Dorsolateral prefrontal cortex (tissue), 122 donors: ENCODE measurements at places on chromosomes 6 and 20.

DNA sequence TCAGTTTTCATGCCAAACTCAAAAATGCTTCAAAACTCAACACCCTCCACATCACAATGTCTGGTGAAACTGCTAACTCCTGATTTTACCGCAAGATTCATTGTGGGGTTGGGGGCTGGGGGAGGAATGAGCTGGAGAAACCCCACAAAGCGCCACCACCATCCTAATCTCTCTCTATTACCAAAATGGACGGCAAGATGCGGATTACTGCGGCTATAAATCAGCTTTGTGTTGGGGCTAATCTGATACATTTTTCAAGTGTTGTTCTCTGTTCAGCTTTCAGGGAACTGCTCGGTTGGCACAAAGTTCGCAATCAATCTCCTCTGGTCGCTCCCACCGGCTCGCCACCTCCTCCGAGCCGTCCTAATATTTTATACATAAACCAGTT, 83.7 kb downstream of the TMEM242 start:
- DNase-seq = no peak

DNA sequence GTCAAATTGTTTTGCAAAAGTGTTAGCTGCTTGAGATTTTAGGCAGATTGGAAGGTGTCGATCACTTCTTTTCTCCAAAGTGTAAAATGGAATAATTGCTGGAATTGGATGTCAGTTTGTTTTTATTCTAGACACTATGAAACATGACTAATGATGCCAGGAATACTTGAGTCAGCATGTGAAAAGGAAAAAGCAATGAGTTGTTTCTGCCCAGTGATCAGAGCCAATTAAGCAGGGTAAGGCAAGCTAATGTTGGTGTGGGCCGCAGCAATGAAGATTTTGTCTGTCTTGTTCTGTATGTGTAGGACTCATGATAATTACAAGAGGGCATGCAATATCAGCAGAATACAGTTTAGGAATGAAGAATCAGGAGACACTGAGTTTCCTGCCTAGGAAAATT, 110.3 kb downstream of the CARMIL1 start:
- no peak for DNase-seq

DNA sequence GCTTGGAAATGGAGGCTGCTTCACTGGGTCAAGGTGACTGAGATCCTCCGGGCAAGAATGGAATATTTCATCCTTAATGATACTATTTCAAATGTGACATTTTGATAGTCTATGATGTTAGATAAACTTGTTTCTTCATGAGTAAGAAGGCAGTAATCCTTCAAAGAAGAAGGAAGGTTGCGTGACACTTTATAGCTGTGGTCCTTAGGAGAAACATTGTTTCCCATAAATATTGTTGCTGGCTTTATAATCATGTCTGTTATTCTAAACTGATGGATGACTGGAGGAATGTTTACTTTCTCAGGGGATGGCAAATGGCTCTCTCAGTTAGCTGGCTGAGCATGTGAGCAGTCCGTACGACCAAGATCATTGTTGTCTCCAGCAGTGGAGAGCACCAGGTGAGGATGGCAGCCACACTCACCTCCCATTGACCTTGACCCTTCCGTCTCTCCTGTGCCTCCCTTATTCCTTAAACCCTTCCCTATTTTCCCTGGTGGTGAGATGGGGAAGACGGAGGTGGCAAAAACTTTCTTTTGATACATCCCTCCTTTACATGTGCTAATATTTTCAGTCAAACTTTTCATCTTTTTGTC, 171.2 kb upstream of the OLIG3 start:
- no peak for DNase-seq

DNA sequence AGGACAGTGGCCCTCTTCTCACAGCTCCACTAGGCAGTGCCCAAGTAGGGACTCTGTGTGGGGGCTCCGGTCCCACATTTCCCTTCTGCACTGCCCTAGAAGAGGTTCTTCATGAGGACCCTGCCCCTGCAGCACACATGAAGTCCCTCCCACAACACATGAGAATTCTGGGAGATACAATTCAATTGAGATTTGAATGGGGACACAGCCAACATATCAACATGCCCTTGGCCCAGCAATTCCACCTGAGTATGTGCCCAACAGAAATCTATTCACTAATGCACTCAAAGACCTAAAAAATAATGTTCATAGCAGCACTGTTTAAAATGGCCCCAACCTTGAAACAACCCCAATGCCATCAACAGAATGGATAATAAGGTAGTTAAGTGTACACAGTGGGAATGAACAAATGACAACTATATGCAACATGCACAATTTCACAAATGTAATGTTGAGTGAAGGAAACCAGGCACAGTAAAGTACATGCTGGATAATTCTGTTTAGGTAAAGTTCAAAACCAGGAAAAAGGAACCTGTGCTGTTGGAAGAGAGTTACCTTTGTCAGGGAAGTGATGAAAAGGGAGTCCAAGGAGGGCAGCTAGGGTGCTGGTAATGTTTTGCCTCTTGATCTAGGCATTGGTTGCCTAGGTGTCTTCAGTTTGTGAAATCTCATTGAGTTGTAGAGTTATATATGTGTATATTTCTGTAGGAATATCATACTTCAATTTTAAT, 16.1 kb downstream of the ISM1 start:
- DNase-seq = no peak

DNA sequence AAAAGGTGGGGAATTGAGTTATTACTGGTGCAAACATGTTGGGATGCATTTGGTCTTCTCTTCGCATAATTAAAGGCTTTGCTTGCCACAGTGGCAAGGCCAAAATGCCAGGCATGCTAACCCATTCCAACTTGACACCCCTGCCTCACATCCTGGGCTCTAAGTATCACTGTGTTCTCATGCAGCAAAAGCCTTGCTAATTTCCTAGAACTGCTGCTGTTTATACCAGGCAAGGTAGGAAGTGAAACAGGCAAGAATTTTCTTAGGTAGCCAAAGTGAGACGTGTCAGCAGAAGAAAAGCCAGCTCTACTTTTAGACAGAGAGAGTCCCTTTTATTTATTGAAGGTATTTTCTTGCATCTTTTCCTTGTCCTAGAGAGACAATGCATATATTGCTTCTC, 41.2 kb downstream of the LYRM2 start:
- no peak for DNase-seq

- peak; percentile 71 for DNase-seq
Observed at GRCh38 chr6:8983202-8983688, 547.9 kb upstream of the SLC35B3 start.

- no peak for DNase-seq
Observed at GRCh38 chr20:39588148-39588757, 626.1 kb downstream of the DHX35 start.

- DNase-seq = no peak
Observed at GRCh38 chr6:44086931-44087574, 40.2 kb downstream of the MRPL14 start.

DNA sequence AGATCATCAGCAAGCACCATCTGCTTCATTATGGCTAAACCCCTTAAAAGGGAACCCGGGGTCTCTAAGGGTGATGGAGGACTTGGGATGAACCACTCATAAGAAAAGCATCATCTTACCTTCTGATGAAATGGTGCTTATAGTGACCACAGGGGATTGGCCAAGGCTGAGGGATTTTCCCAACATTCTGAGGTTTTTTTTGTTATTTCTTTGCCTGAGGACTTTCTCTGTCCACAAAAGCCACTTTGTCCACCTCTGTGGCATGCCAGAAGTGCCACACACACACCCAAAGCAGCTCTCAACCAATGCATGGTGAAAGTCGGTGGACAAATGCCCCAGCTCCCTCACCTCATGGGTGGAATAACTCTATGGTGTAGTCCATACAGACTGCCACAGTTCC, 79.3 kb upstream of the TOP1 start:
- no peak for DNase-seq

DNA sequence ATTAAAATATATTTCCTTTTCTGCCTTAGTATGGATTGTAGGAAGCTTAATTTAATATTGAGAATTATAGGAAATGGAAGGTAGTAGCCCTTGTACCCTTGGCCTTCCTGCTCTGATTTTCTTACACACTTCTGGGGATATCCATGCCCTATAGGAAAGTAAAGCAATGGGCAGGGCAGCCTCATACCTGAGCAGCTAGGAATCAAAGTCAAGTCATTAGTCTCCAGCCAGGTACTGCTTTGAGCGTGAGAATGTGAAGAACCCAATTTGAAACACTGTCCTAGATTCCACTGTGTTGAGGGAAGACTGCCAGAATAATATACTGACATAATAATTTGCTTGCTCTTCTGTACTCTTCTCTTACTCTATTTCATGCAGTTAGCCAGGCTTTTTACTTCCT, 51.0 kb upstream of the L3MBTL3 start:
- DNase-seq = no peak

- no peak for DNase-seq
Observed at GRCh38 chr6:73667798-73668197, 14.0 kb upstream of the SLC17A5 start.
